ENCODE measurements at places on chromosomes 5 and 9.

GRCh38 chr5:61362796-61363368 lies 30.8 kb downstream of the ZSWIM6 start:
- DNase-seq, result no peak

- no peak for DNase-seq
Measured at GRCh38 chr5:159130871-159131270, 31.2 kb upstream of the EBF1 start.

DNA sequence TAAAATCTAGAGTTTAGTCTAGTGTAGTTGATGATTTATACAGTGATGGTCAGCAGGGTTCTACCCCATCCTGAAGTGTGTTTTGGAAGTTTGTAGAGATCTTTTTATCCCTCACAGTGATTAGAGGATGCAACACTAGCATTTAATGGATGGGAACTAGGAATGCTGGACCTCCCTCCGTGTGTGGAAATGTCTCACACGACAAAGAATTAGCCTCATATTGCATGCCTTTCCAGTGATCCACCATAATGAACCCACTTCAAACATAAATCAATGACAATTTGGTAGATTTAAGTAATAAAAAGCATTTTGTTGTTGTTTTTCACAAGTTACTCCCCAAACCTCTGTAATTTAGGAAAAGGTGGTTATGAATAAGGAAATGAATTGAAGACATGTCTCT lies 82.5 kb upstream of the LMNB1 start:
- no peak for DNase-seq

- DNase-seq, result no peak
Measured at GRCh38 chr5:6350277-6351090, 27.9 kb downstream of the MED10 start.

DNA sequence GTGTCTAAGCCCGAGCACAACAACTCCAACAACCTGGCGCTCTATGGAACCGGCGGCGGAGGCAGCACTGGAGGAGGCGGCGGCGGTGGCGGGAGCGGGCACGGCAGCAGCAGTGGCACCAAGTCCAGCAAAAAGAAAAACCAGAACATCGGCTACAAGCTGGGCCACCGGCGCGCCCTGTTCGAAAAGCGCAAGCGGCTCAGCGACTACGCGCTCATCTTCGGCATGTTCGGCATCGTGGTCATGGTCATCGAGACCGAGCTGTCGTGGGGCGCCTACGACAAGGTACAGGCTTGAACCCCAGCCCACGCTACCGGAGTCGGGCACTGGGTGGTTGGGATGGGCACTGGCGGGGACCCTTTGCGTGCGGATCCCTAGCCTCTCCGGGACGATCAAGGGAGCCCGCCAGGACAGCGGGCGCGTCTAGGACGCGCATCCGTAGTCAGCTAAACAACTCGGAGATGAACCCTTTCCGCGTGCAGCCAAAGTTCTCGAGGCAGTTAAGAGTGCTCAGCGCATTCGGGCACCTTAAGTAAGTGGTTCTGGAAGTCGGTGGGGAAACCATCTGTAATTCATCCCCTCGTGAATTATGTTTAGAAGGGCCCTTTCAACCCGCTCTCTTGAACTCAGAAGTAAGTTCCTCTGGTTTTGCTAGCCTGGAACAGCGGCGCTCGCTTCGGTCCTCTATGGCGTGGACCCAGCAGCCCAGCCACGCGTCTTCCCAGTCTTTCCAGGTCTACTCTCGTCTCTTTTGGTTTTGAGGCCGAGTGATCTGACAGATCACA lies 1.3 kb downstream of the KCNN2 start:
- no peak for DNase-seq

DNA sequence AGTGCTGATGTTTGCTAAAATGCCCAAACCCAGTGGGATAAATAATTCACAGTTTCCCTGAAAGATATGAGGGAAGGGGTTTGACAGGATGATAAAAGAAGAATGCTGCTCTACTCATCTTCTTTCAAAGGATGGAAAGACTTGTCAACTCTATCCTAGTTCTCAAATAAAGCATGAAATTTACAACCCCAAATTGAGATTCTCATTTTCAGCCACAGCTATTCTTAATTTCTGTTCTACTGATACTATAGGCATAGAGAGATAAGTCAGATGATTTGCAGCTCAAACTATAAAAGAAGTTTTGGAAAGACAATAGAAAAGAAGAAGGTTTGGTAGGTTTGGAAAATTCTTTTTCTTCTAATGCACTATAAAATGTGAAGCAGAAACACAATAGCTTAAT lies 542.6 kb downstream of the CSNK1G3 start:
- DNase-seq, result no peak

GRCh38 chr9:26159575-26160392 lies 481.5 kb upstream of the TUSC1 start:
- no peak for DNase-seq

DNA sequence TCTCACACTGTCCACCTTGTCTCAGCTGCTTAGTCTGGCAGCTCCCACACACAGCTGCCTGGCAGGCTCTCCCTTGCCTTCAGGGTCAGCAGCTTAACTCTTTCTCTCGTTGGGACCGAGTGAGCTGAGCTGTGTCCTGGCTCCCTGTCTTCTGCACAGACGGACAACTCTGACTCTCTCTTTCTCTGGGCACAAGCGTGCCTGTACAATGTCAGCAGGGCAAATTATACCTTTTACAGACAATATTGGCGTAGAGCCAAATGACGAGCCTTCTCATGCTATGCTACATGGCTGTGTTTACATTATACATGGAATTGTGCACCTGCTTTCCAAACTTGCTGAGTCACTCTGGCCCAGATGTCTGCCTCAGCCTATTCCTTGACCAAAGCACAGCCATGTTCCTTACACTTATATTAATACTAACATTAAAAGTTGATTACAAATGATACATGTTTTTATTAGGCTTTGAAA lies 188.6 kb downstream of the CYLC2 start:
- DNase-seq, result no peak

- no peak for DNase-seq
Measured at GRCh38 chr5:65625743-65626142, 916 bp downstream of the SHLD3 start.

DNA sequence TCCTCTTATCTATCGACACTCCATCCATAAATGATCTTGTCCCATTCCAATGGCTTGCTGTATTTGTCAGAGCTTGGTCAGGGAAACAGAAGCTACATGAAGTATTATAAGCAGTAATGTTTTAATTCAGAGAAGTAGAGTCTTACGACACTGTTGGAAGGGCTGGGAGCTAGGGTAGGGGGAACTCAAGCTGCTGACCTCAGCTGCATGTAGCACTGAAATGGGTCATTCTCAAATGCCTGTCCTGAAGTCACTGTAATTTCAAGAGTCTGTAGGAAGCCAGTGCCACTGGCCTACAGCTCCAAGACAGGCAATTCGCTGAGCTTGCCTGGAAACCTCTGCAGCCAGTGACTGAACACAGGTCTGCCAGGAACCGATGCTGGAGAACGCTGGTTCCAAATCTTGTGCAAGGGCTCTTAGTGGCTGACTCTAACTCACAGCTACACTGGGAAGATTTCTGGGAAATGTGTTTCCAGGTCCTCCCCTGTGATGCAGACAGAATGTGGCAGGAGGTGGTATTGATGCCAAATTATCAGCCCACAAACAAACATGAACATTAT lies 532.4 kb downstream of the CCDC171 start:
- DNase-seq, result no peak

DNA sequence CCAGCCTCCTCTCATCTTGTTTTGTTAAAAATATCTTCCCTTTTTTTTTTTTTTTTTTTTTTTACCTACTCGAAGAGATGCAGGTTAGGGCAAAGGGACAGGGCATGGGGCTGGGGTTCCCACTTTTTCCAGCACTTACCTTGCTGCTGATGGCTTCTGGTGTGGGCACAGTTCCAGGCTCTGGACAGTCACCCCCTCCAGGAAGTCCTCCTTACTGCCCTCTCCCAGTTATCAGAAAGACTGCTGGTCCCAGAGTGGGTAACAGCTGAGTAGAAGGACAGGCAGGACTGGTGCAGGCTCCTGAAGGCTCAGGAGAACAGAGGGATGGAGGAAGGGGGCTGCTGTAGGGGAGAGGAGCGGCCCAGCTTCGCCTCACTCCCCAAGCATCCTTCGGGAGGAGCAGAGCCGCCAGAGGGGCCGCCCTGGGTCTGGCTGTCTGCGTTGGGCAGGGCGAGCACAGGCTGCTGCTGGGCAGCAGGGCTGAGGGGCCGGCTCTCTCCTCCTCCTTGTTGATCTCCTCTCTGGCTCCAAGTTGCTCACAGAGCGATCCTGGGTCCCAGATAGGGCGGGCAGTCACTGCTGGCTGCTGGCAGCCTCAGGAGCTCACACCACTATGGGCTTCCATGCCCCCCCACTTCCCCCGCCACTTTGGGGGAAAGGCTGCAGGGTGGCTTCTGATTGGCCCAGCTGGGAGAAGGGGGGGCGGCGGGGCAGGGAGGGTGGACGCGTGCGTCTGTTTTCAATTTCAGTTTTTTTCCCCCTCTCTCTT lies at the start of gene PDGFRB:
PDGFRB (minus strand) TSS at position 588 of the 769 bp plus-strand sequence. CDS start 18,798 bp downstream, outside the sequence.
- peak; percentile 2 for DNase-seq

Measured in stimulated activated CD4-positive, alpha-beta T cell treated with anti-CD3 and anti-CD28 coated beads, Interleukin-1b, Interleukin-23, amount 100 ng/mL, for 4 hours (primary cell).